ENCODE measurements at places on chromosomes 6 and 20.

DNA sequence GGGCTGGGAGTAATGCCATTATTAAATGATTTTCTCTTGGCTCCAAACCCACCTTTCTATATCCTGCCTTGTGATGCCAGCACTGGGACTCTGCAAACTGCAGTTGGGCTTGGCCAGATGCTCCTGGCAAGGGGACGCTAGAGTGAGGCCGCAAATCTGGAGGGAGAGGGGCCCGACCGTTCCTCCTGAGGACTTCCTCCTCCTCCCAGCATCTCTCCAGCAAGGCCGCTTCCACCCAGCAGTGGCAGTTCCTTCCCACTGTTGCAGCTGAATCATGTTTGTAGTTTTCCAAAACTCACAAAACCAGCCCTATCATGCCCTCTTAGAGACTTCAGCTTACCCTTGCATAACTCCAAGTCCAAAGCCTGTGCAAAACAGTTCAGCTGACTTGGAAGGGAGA, 244.4 kb downstream of the FOXA2 start:
- DNase-seq = no peak

GRCh38 chr6:135936606-135937005, 85.1 kb downstream of the PDE7B start:
- no peak for DNase-seq

DNA sequence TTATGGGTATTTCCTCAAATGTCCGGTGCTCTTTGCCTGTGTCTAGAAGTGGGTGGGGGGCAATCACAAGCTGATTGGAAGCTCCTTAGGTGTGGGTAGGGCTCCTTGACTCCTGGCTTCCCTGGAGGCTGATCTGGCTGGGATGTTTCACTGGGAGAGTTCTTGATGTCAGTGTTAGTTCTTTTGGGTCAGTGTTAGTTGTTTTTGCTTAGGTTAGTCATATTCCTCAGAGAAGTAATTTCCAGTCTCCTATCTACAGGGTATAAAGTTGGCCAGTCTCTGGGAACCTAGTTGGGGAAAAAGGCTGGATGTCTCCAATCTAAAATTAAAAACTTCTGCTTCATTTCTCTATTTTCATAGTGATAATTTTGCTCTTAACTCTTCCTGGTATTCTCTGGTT, 23.6 kb downstream of the CDC5L start:
- no peak for DNase-seq

DNA sequence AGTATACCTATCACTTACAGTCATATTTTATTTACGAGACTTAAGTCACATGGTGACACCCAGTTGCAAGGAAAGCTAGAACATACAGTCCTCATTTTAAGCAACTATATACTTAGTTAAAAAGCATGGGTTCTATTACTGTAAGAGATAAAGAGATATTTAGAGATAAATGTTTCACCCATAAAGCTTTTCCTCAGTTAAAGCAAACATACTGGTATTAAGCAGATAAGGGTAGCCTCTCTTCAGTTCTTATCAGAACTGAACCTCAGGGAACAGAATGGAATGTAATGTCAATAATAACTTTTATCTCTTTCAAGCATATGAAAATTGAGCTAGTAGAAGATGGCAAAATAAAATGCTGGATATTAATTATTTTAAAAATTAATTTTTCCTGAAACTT, 9.9 kb upstream of the ASCC3 start:
- DNase-seq = no peak

GRCh38 chr20:44856442-44856841, 29.1 kb upstream of the YWHAB start:
- no peak for DNase-seq

GRCh38 chr20:58229198-58229798, 845 bp upstream of the ANKRD60 start:
- no peak for DNase-seq

- no peak for DNase-seq
Measured at GRCh38 chr6:129478379-129478778, 231.6 kb downstream of the ARHGAP18 start.

DNA sequence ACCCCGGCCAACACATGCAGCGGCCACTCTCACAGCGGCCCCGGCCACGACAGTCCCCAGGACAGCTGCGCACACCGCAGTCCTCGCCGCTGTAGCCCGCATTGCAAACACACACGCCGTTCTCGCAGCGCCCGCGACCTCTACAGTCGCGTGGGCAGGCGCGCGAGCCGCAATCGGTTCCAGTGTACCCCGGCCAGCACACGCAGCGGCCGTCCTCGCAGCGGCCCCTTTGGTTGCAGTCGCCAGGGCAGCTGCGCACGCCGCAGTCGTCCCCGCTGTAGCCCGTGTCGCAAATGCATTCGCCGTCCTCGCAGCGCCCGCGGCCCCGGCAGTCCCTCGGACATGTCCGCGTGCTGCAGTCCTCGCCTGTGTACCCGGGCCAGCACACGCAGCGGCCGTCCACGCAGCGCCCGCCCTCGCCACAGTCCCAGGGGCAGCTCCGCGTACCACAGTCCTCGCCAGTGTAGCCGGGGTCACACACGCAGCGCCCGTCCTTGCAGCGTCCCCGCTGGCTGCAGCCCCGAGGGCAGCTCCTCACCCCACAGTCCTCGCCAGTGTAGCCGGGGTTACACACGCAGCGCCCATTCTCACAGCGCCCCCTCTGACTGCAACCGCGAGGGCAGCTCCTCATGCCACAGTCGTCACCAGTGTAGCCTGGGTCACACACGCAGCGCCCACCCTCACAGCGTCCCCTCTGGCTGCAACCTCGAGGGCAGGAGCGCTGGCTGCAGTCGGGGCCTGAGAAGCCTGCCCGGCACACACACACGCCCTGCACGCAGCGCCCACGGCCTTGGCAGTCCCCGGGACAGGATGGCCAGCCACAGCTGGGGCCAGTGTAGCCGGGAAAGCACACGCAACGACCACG, 12.5 kb downstream of the TNXB start:
- no peak for DNase-seq

DNA sequence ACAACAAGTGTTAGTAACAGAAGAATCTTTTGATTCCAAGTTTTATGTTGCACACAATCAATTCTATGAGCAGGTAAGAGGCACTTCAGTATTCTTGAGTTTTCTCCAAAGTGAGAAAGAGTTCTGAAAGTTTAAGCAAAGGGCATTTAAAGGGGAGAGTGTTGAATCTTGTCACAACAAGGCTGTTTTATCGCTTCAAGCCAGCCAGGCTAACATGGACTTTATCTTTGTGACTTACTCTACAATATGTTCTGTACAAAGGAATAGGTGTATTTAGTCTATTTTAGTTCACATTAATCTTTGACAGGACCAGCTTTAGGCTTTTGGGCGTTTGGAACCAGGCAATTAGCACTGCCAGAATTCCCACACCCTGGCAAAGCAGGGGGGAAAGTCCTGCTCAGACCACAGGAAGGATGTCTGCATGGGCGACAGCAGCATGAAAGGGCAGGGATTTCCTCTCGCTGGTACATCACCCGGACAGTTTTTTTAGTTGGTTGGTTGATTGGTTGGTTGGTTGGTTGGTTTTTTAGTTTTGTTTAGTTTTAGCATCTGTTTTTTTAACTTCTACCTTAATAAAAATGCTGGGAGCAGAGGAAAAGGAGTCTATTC, 395.4 kb upstream of the SOX4 start:
- no peak for DNase-seq

GRCh38 chr6:144408161-144408560, 123.0 kb downstream of the UTRN start:
- no peak for DNase-seq

- no peak for DNase-seq
Measured at GRCh38 chr6:137676888-137677287, 182.7 kb upstream of the OLIG3 start.

GRCh38 chr6:168756009-168756634, 315.1 kb downstream of the SMOC2 start:
- no peak for DNase-seq

DNA sequence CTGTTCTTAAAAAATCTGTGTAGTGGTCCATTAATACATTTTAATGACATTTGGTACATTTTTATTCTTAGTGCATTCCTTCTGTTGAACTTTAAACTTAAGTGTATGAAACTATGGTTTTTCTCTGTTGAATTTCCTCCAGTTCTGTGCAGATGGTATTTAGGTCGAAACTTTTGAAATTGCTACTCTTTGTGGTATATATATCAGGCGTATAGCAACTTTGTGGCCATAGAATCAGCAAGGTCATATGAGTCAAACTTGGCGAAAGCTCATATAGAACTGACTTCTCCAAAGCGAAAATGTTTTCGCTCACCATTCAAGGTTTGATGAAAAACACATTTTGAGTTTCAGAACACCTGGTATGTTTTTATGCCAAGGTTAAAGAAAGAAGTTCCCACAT, 93.7 kb downstream of the MAP3K4 start:
- no peak for DNase-seq

- DNase-seq = no peak
Measured at GRCh38 chr6:132675749-132676148, 16.8 kb upstream of the TAAR1 start.

DNA sequence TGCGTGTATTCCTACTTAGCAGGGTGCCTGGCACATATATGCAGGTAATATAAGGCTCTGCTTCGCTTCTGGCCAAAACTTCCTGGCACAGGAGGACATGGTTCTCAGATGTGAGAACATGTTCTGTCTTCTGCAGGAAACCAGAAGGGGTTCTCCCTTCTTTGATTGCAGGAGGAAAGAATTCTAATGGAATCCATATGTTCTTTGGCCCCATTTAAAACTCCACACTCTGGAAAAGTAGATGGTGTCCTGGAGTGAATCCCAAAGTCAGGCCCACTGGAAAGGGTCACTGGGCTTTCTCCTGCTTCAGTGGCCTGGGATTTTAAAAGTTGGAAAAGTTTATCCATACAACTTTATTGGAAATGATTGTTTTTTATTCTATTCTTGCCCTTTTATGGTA, 16.4 kb upstream of the CYP24A1 start:
- DNase-seq = no peak

DNA sequence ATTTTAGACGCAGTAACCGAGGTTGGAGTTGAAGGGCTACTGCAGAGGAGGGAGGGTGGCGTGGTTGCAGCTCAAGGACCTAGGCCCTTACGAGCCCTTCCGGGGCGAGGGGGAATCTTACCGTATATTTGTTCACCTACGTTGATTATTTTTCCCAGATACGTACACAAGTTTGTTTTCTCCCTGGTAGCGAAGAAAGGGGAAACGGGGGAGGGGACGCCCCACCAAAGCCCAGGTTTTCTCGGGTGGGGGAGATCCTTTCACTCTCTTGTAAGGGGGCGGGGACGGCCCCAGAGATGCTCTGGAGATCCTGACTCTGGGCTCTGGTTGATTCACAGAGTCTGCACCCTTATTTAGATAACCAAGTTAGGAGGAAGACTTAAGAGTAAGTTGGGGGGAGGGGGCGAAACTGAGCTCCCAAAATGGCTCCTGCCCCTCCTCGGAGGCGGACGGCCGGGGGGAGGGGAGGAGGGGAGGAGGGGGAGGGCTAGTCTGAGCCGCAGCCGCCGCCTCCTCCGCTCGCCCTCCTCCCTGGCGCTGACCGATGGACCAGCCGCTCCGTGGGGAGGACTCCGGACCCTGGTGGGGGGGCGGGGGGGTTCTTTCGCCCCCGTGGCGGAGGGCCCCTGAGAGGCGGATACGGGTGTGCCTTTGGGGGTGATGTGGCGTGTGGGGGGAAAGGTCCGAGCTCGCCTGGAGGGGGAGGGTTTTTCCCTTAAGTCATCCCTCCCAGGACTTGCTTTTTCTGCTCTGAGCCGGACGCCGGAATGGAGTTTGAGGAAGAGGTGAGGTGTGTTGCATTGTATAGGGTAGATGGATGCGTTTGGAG, 2.2 kb downstream of the BRD2 start:
- no peak for DNase-seq

DNA sequence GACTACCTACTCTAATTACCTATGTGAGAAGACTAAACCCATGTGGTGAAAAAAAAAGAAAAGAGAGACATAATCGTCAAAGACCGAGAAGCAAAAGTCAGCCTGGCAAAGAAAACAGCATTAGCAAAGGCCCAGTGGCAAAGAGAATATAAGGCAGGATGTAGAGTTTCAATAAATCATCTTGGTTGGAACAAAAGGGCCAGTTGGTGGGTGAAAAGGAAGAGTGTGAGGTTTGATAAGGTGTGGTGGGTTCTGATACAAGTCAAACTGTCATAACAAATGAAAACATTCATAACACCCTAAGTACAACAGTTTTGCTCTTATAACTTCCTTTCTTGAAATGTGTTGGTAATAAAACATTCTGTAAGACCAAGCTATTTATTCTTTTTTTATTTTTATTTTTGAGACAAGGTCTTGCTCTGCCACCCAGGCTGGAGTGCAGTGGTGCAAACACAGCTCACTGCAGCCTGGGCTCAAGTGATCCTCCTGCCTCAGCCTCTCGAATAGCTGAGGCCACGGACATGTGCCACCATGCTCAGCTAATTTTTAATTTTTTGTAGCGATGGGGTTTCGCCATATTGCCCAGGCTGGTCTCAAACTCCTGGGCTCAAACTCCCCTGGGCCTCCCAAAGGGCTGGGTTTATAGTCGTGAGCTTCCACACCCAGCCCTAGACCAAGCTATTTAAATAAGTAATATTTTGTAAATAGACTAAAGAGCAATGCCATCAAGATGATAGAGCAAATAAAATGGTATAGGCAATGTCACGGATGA, 18.9 kb upstream of the GTF3C6 start:
- no peak for DNase-seq

GRCh38 chr6:12848964-12849808, 132.6 kb downstream of the PHACTR1 start:
- no peak for DNase-seq

DNA sequence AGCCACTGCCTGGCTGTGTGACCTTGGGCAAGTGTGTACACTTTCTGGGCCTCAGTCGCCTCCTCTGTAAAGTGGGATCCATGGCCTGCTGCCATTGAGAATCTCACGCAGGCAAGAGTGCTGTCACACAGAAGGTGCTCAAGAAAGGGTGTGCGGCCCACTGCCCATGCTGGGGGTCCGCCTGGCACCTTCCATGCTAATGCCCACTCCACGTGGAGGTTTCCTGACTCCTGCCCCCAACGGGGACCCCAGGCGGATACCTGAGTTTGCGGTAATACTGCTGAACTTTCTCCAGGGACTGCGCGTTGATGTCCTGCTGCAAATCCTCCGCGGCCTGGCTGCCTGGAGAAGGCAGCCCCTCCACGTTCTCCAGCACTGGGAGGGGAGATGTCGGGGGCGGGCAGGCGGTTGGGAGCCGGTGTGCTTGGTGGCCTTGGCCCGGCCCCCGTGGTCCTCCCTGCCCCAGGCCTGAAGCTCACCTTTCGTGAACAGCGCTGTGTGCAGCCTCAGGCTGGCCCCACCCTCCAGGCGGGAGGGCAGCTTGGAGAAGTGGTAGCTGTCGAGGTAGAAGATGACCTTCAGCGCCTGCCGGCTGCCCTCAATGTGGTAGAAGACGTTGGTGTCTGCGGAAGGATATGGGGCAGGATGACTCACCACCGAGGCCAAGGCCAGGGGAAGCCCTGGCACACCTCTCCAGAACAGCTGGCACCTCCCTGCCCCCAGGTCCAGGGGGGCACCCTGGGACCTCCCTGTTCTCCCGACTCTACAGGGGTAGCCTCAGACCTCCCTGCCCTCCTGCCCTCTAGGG, 195.6 kb downstream of the PREX1 start:
- no peak for DNase-seq
